ENCODE measurements at places on chromosomes 3 and 15.

- DNase-seq, result no peak
Measured at GRCh38 chr3:30407651-30408050, 198.8 kb upstream of the TGFBR2 start.

- no peak for DNase-seq
Measured at GRCh38 chr15:61196711-61197586, 32.2 kb downstream of the RORA start.

GRCh38 chr3:55884491-55885285, 397.6 kb upstream of the WNT5A start:
- no peak for DNase-seq

- DNase-seq, result no peak
Measured at GRCh38 chr15:33009603-33010002, 184.9 kb downstream of the FMN1 start.

DNA sequence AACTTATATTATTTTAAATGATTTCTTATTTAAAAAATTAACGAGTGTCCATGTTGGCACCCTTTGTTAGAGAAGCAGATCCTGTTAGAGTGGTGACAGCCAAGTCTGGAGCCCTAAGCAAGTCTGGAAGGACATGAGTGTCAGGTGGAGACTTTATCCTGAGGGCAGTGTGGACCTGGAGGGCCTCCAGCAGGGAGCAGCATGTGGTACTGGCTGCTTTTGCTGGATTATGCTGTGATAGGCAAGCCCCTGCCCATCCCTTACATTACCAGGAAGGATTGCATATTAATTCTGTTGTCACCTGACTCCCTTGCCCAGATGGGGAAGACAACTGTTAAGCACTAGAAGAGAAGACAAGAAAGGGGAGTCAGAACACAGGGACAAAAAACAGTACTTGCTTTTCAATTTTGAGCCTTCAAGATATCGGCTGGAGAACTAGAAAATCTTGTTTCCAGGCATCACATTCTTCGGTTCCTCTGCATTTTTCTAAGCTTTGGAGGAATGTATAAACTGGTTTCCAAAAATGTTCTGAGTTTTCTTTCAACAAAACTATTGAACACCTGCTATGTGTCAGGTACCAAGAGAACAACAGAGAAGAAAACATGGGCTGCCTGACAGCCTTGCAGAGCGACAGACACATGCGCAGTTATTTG, 22.7 kb downstream of the ZNF860 start:
- DNase-seq, result no peak

Measured in fibroblast of skin of left biceps (primary cell).